ENCODE measurements at places on chromosomes 7 and 10.

GRCh38 chr7:98354511-98355249, 46.2 kb downstream of the BAIAP2L1 start:
- H3K4me1 ChIP-seq, result no peaks in the 10 kb centered on the region
- DNase-seq, result no peak
- no peaks in the 10 kb centered on the region for H3K36me3 ChIP-seq
- no peak overlapping the region for H3K27ac ChIP-seq

DNA sequence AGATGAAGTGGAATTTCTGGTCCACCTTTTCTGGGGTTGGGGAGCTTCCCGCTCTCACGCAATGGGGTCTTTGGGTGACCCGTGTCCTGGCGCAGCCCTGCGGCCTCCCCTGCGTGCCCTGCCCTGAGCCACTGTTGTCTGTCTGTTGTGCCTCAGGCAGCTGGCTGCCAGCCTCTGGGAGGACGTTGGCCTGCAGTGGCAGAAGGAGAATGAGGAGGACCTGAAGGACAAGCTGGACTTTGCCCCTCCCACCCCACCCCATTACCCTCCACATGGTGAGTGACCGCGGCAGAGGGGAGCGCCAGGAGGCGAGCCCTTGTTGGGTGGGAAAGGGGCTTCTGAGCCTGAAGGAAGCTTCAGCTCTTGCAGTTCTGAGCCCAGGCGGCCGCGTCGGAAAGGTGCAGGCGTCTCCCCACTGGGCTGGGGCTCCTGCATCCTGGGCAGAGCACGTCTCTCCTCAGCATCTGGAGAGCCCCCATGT, 14.2 kb upstream of the PRKAR1B start:
- no peak for DNase-seq
- no peaks in the 10 kb centered on the region for H3K27me3 ChIP-seq
- no peak overlapping the region for H3K27ac ChIP-seq

DNA sequence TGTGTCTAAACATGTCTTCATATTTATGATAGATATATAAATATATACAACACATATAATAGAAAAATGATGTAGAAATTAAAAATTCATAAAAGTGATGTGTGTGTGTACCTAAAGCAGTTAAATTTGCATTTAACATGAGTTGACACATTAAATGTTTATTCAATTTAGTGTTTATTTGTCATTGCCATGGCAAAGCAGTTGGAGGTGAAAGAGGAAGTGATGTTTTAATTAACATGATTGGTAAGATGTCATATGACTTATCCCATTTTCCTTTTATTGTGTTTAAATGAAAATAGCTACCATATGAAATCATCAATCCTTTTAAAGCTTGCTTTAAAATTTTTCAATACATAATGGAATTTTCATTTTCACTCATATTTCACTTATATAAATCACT, 452.6 kb downstream of the SUGCT start:
- H3K27ac ChIP-seq, result no peak overlapping the region
- H3K36me3 ChIP-seq, result no peaks in the 10 kb centered on the region
- H3K4me1 ChIP-seq, result no peaks in the 10 kb centered on the region
- no peak for DNase-seq

DNA sequence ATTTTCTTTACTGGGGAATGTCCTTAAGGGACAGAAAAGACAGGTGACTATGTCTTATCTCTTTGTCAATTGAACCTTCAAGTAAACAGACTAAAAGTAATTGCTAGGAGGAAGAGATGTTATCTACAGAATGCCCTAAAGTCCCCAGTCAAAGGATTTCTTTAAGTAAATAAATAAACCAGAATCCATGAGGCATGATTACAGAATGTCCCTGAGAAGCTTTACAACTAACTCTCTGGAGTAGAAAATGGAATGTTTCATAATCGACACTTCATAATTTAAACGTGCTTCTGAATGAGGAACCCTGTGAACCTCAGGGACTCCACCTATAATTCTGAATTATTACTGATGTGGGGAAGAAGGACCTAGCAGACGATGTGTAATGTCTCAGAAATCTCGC, 187.9 kb upstream of the IMMP2L start:
- no peaks in the 10 kb centered on the region for H3K27me3 ChIP-seq
- H3K36me3 ChIP-seq, result no peaks in the 10 kb centered on the region
- no peaks in the 10 kb centered on the region for H3K4me1 ChIP-seq

- no peaks in the 10 kb centered on the region for H3K36me3 ChIP-seq
- no peaks in the 10 kb centered on the region for H3K27me3 ChIP-seq
- no peak overlapping the region for H3K4me3 ChIP-seq
- H3K27ac ChIP-seq, result no peak overlapping the region
- no peak for DNase-seq
- no peaks in the 10 kb centered on the region for H3K4me1 ChIP-seq
These were observed 8.8 kb downstream of the CALD1 start for GRCh38 chr7:134788191-134788590.

DNA sequence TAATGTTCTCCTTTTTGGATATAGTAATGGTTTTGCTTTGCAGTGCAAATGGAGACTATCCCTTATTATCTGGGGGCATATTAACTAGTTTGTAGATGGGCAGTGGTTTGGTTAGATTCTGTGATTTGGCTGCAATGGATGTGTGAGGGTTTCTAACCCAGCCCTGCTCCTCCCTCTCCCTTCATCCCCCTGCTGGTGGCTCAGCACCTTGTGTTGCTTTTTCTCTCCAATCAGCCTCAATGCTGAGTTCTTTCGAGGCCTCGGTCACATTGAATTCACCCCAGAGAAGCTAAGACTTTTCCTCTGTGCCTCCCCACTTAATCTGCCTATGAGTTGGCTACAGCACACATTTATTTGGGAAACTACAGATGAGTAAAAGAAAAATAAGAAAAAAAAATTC, 120.0 kb downstream of the MALRD1 start:
- H3K4me3 ChIP-seq, result no peak overlapping the region
- DNase-seq, result no peak
- no peak overlapping the region for H3K27ac ChIP-seq
- H3K27me3 ChIP-seq, result no peaks in the 10 kb centered on the region
- no peaks in the 10 kb centered on the region for H3K36me3 ChIP-seq
- H3K4me1 ChIP-seq, result no peaks in the 10 kb centered on the region

GRCh38 chr10:69453795-69454194, 2.5 kb downstream of the TSPAN15 start:
- H3K4me3 ChIP-seq, result no peak overlapping the region
- H3K4me1 ChIP-seq, result peaks cover 6% of the 10 kb centered on the region
- H3K27ac ChIP-seq, result no peak overlapping the region
- no peaks in the 10 kb centered on the region for H3K36me3 ChIP-seq
- DNase-seq, result no peak

DNA sequence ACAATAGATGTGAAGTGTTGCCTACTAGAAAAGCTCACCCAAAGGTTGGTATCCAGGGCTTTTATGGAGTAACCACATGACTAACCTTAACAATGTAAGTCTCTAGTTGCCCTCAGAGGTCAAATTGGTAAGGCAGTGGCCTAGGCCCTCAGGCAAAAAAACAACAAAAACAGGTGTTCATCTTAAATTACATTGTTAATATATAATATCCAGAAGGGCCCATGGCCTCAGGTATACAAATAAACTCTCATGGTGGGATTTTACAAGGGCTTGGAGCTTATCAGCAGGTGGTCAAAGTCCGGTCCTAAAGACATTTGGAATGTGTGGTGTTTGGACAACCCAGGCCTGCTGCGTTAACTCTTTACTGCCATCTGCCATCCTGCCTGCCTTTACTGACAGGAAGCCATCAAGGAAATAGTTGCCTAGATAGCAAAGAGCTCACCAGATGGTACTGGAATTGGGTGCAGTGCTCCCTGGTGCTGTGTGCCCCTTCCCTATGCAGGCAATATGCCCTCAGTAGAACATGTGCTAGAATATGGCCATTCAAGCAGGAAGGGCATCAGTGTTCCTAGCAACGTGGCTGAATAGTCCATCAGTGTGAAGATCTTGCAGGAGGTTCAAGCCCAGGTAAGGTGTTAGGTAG, 36.2 kb downstream of the TOMM7 start:
- H3K27ac ChIP-seq, result no peak overlapping the region
- no peaks in the 10 kb centered on the region for H3K4me1 ChIP-seq

DNA sequence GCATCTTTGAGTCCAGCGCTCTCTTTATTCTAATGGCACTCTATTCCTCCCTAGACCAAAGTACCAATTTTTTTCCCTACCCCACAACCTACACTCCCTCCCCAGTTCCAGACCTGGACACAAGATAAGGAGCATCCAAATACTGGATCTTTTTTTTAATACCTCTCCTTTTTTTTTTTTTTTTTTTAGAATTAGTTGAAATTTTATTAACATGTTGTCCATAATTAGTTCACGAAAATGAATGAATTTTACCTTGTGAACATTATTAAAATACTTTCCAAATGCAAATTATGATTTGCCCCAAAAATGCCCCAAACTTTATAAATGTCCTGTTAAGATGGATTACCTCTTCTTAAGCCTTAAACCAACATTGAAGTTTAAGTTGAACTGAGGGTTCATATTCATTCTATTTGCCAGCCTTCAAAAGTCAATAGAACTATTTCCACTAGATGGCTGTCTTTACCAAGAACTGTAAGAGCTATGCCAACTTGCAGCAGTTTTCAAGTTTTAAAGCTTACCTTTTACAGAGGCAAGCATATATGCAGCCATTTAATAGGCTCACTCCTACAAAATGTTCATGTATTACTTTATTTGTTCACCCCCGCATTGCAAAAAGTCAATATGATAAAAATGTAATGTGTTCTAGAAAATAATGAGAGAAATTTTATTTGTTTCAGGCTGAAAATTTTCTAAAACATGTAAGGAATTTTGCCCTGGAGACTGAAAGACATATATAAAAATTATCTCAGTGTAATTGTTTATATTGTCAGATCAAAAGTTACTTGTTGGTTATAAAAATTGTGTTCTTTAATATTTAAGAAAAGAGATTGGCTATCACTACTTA, 39.7 kb upstream of the TNKS2 start:
- H3K27ac ChIP-seq, result no peak overlapping the region
- peak; percentile 34 for DNase-seq
- no peaks in the 10 kb centered on the region for H3K4me1 ChIP-seq
- H3K4me3 ChIP-seq, result no peak overlapping the region
- H3K27me3 ChIP-seq, result no peaks in the 10 kb centered on the region

GRCh38 chr7:2016021-2016631, 216.6 kb downstream of the MAD1L1 start:
- H3K4me1 ChIP-seq, result peaks cover 16% of the 10 kb centered on the region
- no peaks in the 10 kb centered on the region for H3K27me3 ChIP-seq
- H3K27ac ChIP-seq, result no peak overlapping the region
- no peaks in the 10 kb centered on the region for H3K36me3 ChIP-seq

DNA sequence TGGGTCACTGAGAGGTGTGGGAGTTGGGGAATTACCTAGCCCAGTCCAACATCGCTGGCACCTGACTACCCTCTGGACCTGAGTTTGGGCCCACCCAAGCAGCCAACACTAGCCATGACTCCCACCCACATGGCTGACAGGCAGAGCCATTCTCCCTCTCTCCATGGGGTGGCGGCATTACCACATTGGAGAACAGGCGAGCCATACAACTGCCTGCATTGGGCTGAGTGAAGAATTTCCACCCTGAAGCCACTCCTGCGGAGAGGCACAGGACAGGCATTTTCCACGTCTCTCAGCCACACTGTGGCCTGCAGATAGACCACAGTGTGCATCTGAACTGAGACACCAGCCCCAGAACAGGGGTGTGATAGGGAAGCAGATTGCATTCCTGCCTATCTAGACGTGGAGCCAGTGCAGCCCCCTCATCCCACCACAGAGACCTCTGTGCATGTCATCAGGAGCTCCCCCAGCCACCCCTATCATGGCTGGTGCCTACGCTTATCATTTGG, 58.2 kb upstream of the ANTXRL start:
- no peak overlapping the region for H3K4me3 ChIP-seq
- no peak overlapping the region for H3K27ac ChIP-seq
- no peaks in the 10 kb centered on the region for H3K4me1 ChIP-seq
- no peaks in the 10 kb centered on the region for H3K27me3 ChIP-seq

DNA sequence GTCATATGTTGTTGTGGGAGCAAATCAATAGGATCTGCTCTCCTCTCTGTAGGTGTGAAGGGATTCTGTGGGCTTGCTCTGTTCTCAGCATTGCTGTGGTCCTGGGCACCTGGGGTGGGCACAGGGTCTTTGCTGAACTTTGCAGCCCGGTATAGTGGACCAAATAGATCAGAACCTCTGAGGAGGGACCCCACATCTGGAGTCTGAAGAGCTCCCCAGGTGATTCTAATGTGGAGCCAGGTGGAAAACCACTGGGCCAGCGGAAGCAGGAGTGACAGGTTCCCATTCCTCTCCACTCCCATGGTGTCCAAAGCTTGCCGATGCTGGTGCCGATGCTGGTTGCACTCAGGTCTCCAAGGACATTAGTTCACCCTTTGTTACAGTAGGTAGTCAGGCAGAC, 257.2 kb downstream of the GLRX3 start:
- no peak for DNase-seq
- H3K36me3 ChIP-seq, result no peaks in the 10 kb centered on the region
- no peaks in the 10 kb centered on the region for H3K27me3 ChIP-seq
- no peaks in the 10 kb centered on the region for H3K4me1 ChIP-seq
- no peak overlapping the region for H3K27ac ChIP-seq

DNA sequence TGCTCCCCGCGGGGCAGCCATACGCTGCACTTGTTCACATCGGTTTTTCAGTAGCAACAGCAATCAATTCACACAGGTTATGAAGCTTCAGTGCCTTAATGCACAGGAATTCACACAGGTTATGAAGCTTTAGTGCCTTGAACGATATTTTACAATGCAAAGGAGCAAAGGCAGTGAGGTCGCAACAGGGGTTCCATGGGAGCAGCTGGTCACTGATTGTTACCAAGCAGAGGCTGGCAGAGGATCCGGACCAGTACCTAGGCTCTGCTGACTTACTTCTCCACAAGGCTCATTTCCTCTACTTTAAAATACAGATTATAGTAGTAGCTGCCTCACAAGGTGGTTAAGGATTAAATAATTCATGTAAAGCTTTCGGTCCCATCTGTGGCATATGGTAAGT, 95.2 kb upstream of the ODAD2 start:
- no peaks in the 10 kb centered on the region for H3K27me3 ChIP-seq
- H3K27ac ChIP-seq, result no peak overlapping the region
- DNase-seq, result no peak
- peaks cover 11% of the 10 kb centered on the region for H3K36me3 ChIP-seq
- no peak overlapping the region for H3K4me3 ChIP-seq

DNA sequence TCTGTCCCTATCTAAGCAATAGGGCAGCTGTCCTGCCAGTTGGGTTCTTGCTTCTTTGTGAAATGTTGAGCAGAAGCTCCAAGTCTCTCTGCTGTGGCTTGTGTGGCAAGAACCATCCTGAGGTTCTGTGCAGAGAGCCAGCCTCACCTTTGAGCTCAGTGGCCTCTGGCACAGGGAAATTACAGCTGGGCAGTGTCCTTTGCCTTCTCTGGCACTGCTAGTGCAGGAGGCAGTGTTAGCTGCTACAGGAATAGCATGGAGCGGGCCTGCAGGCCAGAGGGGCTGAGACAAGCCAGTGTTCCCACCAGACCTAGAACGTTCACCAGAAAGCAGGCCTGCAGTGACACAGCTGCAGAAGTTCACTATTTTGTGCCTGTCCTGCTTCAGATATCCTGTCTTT, 1.8 kb downstream of the PRXL2A start:
- H3K36me3 ChIP-seq, result peaks cover 8% of the 10 kb centered on the region
- no peak overlapping the region for H3K27ac ChIP-seq
- no peak overlapping the region for H3K4me3 ChIP-seq
- H3K4me1 ChIP-seq, result peaks cover 10% of the 10 kb centered on the region
- no peak for DNase-seq

- H3K4me3 ChIP-seq, result no peak overlapping the region
- H3K36me3 ChIP-seq, result no peaks in the 10 kb centered on the region
- H3K27me3 ChIP-seq, result no peaks in the 10 kb centered on the region
- DNase-seq, result no peak
These were observed 82.3 kb upstream of the GPR26 start for GRCh38 chr10:123583639-123584418.

Measured in naive thymus-derived CD4-positive, alpha-beta T cell (primary cell).